Type B pancreatic cell (in vitro differentiated cells): ENCODE measurements at places on chromosomes 2 and 18. TPM values are rescaled to one million over a fixed set of nuclear protein-coding genes. Genes with fewer than 3 reads are reported as not detected.

The SIX3 gene
- total RNA-seq: 0.68 TPM in 1 of 2 replicates, not detected in the other

GRCh38 chr2:46032161-46032813 lies 264.9 kb upstream of the EPAS1 start:
- H3K36me3 ChIP-seq: peaks cover 10% of the 10 kb centered on the region
- no peak overlapping the region for H3K4me3 ChIP-seq
- peaks cover 9% of the 10 kb centered on the region for H3K4me1 ChIP-seq
- DNase-seq: no peak

DNA sequence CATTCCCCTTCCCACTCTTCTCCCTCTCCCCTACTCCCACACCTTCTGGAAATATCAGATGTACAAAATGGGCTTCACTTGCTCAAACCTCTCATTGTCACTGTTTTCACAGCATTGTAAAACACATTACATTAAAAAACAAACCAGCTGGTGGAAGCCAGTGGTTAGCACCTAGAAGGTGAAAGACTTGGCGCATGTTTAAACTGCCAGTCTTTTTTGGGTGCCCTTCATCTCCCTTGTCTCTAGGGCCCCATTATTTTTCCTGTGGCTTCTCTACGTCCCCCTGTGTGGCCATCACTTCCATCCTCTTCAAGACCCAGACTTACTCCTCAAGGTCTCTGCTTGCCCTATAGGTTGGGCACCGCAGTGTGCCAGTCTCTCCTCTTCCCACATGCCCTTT lies 34.9 kb downstream of the MGAT5 start:
- no peaks in the 10 kb centered on the region for H3K27me3 ChIP-seq
- H3K36me3 ChIP-seq: no peaks in the 10 kb centered on the region
- no peak for DNase-seq
- H3K4me1 ChIP-seq: peaks cover 1% of the 10 kb centered on the region

DNA sequence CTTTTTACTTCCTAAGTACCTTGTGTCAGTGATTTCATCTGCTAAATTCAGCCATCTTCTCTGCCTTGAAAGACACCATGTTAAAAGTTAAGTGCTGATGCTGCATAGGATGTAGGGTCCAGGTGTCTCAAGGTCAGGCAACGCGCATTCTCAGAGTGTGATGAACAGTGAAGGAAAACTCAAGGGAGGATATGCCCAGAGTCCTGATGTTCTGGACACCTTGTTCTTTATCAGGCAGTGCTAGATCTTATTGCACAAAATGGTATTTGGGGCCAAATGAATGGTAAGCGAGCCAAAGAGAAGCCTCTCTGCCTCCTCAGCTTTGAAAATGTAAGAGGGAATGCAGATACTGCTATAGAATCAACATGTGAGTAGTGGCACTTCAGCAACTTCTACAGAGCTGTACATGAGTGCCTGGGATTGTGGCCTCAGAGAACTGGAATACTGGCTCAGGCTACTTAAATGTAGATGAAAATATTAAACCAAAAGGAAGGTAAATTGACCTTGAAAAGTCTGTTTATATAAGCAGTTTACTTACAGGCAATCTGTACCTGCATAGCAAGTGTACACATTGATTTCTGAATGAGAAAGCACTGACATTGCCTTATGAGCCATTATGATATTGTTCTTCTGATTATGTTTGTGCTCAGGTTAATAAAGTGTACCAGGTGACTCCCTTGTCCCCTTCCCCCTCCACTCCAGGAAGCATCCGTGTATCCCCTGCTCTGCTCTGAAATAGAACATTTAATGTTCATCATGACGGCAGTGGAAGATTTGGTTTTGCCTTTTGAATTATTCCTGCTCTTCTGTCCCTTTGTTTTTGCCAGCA lies 86.7 kb upstream of the RANBP2 start:
- no peak overlapping the region for H3K4me3 ChIP-seq
- H3K36me3 ChIP-seq: no peaks in the 10 kb centered on the region
- H3K27me3 ChIP-seq: no peaks in the 10 kb centered on the region
- no peak for DNase-seq

GRCh38 chr2:239232195-239232578 lies 168.6 kb downstream of the HDAC4 start:
- no peaks in the 10 kb centered on the region for H3K36me3 ChIP-seq
- no peak for DNase-seq
- no peak overlapping the region for H3K27ac ChIP-seq

DNA sequence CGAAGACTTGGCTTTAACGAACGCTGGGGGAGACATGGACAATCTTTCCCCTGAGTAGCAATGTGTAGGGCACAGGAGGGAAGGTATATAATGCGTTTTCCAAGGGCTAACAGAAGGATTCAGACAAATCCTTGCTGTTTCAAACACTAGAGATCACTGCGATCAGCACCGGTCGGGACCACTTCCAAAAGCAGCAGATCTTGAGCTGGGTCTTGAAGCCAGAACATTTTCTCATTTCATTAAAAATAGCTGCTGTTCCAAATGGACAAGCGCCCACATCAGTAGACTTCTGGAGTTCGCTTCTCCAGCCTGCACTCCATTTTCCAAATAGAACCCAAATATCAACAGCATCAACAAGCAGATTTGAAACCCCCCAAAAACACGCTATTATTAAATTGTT lies 65.1 kb upstream of the MAPRE2 start:
- H3K27me3 ChIP-seq: peaks cover 73% of the 10 kb centered on the region
- no peak for DNase-seq
- H3K36me3 ChIP-seq: no peaks in the 10 kb centered on the region
- peaks cover 20% of the 10 kb centered on the region for H3K4me1 ChIP-seq
- peak overlapping the region; percentile 94 for H3K4me3 ChIP-seq

DNA sequence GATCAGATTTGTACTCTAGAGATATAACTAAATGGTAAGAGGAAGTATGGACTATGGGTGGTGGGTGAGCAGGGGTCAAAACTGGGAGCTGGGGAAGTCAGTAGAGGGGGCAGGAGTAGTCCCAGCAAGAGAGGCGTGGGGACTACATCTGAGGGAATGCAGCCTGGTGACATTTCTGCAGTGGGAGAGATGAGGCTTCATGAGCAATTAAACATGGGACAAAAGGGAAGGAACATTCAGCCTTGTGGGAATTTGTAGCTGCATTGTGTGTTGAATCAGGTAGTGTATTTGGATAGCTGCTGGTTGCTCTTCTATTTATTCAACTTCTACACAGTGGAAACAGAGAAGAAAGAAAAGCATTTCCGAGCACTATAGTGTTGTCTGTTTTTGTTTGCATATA lies 3.6 kb downstream of the CNOT11 start:
- peak overlapping the region; percentile 70 for H3K4me3 ChIP-seq
- peaks cover 27% of the 10 kb centered on the region for H3K36me3 ChIP-seq
- H3K4me1 ChIP-seq: peaks cover 32% of the 10 kb centered on the region
- DNase-seq: no peak

- no peak for DNase-seq
- H3K4me3 ChIP-seq: no peak overlapping the region
- peaks cover 4% of the 10 kb centered on the region for H3K4me1 ChIP-seq
- no peaks in the 10 kb centered on the region for H3K36me3 ChIP-seq
Measured at GRCh38 chr2:176683618-176684111, 414.4 kb downstream of the MTX2 start.

DNA sequence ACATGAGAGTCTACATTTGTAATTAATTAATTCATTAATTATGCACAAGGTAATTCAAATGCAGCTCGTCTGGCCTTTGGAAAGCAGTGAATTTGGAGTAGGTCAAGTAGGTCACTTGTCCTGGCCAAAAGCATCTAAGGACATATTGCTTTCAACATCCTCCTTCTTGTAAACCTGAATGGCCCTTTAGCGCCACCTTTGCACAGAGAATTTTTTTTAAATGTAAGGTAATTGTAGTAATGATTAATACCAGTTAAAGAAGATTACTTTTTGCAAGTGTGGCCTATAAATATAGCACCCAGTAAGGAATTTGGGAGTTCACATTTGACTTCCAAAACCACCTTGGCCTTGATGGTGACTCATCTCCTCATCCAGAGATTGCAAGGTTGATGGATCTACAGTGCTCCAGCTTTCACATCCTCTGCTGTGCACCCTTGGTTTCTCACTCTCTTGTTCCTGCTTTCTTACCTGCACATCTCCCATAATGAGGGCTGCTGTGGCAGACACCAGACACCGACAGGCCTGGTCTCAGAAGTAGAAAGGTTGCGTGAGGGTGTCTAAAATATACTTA lies 481.7 kb downstream of the TGIF1 start:
- H3K27me3 ChIP-seq: no peaks in the 10 kb centered on the region
- H3K27ac ChIP-seq: no peak overlapping the region
- no peaks in the 10 kb centered on the region for H3K4me1 ChIP-seq
- DNase-seq: no peak
- H3K36me3 ChIP-seq: no peaks in the 10 kb centered on the region
- no peak overlapping the region for H3K4me3 ChIP-seq

- peaks cover 4% of the 10 kb centered on the region for H3K27me3 ChIP-seq
- H3K27ac ChIP-seq: no peak overlapping the region
- no peak for DNase-seq
- no peaks in the 10 kb centered on the region for H3K36me3 ChIP-seq
- no peaks in the 10 kb centered on the region for H3K4me1 ChIP-seq
Measured at GRCh38 chr2:221731432-221732145, 159.5 kb upstream of the EPHA4 start.
